ENCODE measurements at places on chromosomes 5 and 9.

DNA sequence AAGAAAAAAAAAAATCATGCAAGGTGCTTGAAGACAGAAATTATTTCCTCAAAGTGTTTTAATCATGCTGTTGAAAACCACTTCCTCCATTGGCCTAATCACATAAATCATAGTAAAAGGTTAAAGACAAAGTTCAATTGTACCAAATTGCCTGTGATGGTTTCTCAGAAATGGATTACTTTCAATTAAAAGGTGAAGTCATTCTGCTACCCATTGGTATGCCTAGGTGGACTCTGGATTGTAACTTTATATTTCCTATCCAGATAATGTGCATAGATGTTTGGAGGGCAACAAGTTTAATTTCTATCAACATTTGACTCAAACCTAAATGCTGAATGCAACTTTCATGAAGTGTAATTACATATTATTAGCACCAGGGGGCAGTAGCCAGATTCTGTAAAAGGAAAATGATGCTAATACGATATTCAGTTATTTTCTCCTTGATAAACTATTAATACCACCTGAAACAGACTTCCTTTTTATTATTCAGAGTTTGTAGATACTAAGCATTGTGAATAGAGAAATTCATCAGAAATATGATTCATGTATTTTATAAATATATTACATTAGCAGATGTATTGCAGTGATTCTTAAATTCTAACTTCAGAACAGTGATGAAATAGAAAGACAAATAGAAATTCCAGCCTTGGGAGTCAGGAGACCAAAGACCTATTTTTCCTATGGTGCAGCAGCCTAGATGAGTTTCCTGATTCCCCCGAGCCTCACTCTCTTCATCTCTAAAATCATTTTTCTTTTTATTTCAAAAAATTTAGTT is 148.2 kb downstream of the CAAP1 start:
- DNase-seq, result no peak

GRCh38 chr9:3777137-3777536 is 251.3 kb upstream of the RFX3 start:
- DNase-seq, result no peak

DNA sequence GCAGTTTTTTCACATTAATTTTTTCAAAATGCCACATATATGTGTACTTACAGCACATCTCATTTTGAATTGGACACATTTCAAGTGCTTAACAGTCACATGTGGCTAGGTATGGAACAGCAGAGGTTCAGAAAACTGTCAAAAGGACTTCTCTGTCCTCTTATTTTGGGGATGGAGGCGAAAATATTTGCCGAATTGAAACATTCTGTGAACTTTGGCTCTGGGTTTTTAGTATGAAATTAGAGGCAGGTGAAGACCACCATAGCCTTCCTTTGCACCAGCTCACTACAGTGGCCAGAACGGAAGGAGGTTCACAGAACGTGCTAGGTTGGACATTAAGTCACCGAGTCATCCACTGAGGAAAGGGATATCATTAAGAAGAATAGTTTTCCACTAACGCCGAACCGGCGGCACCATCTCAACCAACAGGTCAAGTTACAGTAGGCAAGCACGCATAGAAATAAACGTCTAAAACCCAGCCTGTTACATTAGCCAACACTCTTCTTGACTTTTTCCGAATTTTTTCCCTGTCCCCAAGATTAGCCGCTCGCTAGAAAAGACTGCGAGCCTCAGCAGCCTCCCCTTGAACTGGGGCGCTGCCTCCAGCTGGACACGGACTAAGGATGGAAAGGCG is 1.8 kb upstream of the TLE4 start:
- DNase-seq, result no peak

GRCh38 chr5:14309199-14309598 is 166.1 kb downstream of the TRIO start:
- no peak for DNase-seq

All from stimulated activated CD8-positive, alpha-beta memory T cell treated with anti-CD3 and anti-CD28 coated beads, Interleukin-15, amount 100 ng/mL, for 4 hours (primary cell).